ENCODE measurements at places on chromosomes 7 and 10. TPM values are rescaled to one million over a fixed set of nuclear protein-coding genes. Genes with fewer than 3 reads are reported as not detected.

The ZNF775 gene
- total RNA-seq, result 4.6 TPM

GRCh38 chr10:118218562-118218961, 123.6 kb downstream of the FAM204A start:
- no peak for DNase-seq

DNA sequence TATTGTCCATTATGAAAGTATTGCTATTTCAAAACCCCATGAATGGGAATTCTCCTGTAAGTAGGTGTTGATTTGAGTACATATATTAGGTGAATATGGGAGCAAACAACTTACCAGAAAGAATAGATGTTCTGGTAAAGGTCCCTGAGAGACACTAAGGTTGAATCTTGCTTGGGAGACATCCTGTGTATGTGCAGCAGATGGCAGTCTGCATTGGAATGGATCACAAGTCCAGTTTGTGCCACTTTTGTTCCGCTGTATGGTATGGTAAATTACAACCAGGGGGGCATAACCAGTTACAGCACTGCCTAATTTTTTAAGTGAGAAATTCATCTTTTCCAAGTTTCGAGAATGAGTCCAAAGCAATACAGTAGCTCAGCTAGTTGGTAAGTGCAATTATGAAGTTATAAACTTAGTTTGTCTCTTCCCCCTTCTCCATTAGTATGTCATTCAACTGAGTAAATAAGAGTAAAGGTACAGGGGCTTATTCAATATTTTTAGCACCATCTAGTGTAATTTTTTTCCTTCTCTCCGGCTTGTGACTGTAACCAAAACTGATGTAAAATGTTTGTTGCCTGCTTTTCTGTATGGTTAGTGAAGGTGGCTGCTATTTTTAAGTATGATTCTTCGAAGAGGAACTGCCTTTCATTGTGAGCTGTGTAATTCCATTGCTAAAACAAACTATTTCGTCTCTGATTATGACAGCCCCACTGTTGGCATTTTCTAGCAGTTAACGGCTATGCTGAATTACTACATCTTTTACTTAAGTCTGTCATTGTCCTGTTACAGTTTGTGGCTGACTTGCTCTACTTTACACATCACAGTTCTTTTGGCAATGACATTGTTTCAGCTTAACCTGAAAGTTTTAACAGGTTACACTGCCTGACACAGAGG, 2.8 kb downstream of the MCU start:
- peak; percentile 52 for DNase-seq

- DNase-seq, result no peak
Observed at GRCh38 chr7:122889116-122889515, 2.9 kb upstream of the CADPS2 start.

- no peak for DNase-seq
Observed at GRCh38 chr7:127708201-127708600, 56.2 kb downstream of the SND1 start.

- no peak for DNase-seq
Observed at GRCh38 chr10:29183301-29183945, 105.4 kb upstream of the LYZL1 start.

Measured in umbilical cord (tissue), 2 donors.